Dermis blood vessel endothelial cell (primary cell): ENCODE measurements at places on chromosomes 16 and 17. TPM values are rescaled to one million over a fixed set of nuclear protein-coding genes. Genes with fewer than 3 reads are reported as not detected.

- DNase-seq, result no peak
Measured at GRCh38 chr16:54418903-54419302, 132.3 kb upstream of the IRX3 start.

DNA sequence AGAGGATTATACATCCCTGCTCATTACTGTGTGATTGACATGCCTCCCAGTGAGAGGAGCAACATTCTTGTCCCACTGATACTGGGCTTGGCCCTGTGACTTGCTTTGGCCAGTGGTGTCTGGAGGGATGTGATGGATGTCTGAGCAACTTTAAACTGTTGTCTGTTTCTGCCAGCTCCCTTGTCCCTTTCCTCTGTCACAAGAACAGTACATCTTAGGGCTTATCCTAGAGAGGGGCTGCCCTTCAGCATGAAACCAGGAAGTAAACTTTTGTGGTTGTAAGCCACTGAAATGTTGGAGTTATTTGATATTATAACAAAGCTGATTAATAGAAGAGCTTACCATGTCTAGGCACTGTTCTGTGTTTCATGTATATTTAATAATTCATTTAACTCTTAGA, 82.9 kb upstream of the GPRC5B start:
- DNase-seq, result no peak

DNA sequence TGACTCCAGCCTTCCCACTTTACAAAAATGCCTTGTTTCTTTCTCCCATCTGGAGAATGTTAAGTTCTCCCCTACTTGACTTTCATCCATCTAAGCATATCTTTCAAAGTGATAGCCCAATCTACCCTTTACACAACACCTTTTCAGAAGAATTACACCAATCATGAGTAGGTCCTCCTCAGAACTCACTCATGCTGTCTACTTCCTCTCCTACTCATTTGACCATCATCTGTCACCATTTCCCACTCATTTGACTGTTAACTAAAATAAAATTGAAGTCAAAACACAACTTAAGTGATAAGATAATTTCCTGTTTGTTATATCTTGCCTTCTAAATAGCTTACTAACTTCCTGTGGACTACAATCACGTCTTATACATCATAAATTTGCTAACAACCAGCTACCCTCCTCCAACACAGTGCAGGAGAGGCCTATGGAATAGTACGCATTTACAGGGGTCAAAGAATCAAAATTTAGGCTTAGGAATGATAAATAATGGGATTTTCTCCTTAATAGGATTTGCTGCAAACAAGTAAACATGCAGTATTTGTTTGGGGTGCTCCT, 16.1 kb downstream of the KCNJ16 start:
- no peak for DNase-seq

GRCh38 chr16:50276326-50276640, 9.9 kb downstream of the ADCY7 start:
- no peak for DNase-seq

GRCh38 chr17:33369149-33369548, 76.1 kb upstream of the ASIC2 start:
- no peak for DNase-seq

Gene CHST4
- total RNA-seq, result not detected in 2 replicates
